Natural killer cell (primary cell): ENCODE measurements at places on chromosomes 1 and 21.

DNA sequence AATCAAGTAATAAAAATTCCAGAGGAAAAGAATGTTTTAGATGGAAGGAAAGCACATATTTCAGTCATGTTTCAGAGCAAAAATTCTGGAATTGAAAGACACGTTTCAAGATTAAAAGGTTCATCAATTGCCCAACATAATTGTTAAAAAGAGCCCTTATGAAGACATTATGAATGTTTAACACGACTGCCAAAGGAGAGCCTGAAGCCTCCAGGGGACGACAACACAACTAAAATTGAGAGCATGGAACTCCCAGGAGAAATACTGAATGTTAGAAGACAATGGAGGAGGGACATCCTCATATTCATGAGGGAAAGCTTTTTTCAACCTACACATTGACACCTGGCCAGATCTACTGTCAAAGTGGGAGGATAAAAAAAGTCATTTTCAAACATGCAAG, 16.0 kb downstream of the OR2T11 start:
- no peaks in the 10 kb centered on the region for H3K4me1 ChIP-seq
- no peaks in the 10 kb centered on the region for H3K36me3 ChIP-seq
- no peaks in the 10 kb centered on the region for H3K27me3 ChIP-seq
- H3K4me3 ChIP-seq = no peak overlapping the region

GRCh38 chr1:230065571-230065970, 1.5 kb upstream of the GALNT2 start:
- H3K27me3 ChIP-seq = no peaks in the 10 kb centered on the region
- H3K36me3 ChIP-seq = no peaks in the 10 kb centered on the region
- peaks cover 14% of the 10 kb centered on the region for H3K4me1 ChIP-seq
- DNase-seq = no peak
- no peak overlapping the region for H3K4me3 ChIP-seq

- DNase-seq = no peak
- peaks cover 13% of the 10 kb centered on the region for H3K4me1 ChIP-seq
- no peaks in the 10 kb centered on the region for H3K27me3 ChIP-seq
- H3K27ac ChIP-seq = no peak overlapping the region
- no peaks in the 10 kb centered on the region for H3K36me3 ChIP-seq
These were observed 53.5 kb upstream of the TIAM1 start for GRCh38 chr21:31397515-31397926.

DNA sequence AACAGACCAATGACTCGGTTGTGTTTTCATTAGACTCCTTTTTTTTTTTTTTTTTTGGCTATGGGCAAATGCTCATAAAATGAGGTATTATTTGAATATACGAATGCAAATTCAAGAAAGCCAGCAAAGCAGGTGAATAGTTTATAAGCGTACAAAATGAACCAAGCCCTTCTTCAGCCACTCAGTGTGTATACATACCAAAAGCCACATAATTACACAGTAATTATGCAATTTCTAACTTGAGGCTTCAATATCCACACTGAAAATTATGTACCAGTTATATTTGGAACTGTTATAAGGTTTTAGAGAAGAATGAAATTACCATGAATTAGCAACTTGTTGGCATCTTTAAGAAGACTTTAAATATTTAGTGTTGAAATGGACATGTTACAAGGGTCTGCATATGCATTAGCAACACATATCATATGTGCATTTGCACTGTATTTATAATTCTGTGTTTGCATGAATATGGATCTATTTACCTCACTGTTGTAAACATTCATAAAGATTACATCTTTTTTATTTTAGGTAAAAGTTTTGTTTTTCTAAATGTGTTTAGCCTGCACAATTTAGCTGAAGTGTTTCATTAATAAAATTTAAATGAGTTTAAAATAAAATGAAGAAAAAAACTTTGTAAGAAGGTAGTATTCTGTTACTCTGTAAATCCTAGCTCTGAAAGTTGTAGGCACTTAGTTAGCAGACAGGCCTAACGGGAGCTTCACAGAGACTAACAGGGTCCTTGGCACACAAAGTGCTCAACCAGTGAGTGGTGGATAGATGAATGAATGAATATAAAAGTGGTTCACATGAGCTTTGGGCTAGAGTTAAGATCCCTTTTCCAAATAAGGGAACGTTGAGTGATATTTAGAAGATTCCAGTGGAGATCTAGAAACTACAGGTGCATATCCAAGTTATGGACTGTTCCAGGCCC, 241.0 kb upstream of the NFIA start:
- no peak overlapping the region for H3K4me3 ChIP-seq
- no peaks in the 10 kb centered on the region for H3K4me1 ChIP-seq
- H3K36me3 ChIP-seq = no peaks in the 10 kb centered on the region
- peaks cover 3% of the 10 kb centered on the region for H3K27me3 ChIP-seq
- no peak for DNase-seq

GRCh38 chr1:12001249-12001917, 17.9 kb upstream of the MIIP start:
- DNase-seq = no peak
- no peaks in the 10 kb centered on the region for H3K27me3 ChIP-seq
- H3K36me3 ChIP-seq = peaks cover 69% of the 10 kb centered on the region
